CD4-positive, alpha-beta T cell (primary cell): ENCODE measurements at places on chromosomes 13 and 19.

DNA sequence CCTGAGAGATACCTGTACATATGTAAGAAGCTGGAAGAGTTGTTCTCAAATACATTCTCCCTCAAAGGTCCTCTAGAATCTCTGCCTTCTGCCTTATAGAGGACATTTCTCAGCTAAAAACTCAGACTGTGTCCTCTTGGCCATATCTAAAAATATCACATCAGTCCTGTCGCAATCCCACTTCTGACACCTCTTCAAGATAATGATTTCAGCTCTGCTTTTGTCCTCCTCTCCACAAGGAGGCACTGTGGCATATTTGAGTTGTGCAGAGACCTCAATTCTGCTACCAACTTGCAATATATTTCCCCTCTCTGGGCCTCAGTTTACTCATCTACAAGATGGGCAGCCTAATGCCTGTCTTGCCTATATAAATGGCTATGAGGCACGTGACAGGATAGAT is 16.6 kb downstream of the ADAMTS10 start:
- DNase-seq = no peak

- DNase-seq = no peak
Observed at GRCh38 chr19:50255115-50255514, 51.7 kb downstream of the MYH14 start.

- DNase-seq = no peak
Observed at GRCh38 chr13:73757481-73758233, 376.5 kb downstream of the KLF12 start.

GRCh38 chr19:46453661-46454060 is 17.7 kb downstream of the PNMA8A start:
- no peak for DNase-seq

- no peak for DNase-seq
Observed at GRCh38 chr13:109212650-109213049, 573.7 kb downstream of the IRS2 start.

GRCh38 chr13:37526710-37527473 is 71.7 kb downstream of the POSTN start:
- no peak for DNase-seq

DNA sequence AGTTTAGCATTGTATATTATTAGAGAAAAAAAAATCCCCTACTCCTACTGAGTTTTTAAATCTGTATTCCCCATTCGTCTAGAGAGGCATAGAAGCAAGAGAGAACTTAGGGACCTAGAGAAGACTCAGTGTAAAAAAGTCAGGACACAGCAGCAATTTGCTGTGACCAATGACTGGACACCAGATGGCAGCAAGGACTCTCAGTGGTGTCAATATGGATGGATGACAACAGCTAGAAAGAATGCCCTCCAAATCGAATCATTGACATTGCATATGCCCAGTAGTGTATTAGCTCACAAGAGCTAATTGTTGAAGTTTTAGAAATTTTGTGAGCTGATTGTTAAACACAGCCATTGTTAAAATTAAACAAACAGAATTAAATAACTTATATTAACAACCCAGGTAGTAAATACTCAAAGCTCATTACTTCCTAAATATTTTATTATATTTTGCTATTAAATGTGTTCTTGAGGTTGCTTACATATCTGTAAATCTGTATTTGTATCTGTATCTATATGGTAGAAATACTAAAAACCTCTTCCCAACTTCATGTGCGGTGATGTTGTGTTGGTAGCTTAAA is 43.9 kb downstream of the SIAH3 start:
- peak; percentile 28 for DNase-seq

DNA sequence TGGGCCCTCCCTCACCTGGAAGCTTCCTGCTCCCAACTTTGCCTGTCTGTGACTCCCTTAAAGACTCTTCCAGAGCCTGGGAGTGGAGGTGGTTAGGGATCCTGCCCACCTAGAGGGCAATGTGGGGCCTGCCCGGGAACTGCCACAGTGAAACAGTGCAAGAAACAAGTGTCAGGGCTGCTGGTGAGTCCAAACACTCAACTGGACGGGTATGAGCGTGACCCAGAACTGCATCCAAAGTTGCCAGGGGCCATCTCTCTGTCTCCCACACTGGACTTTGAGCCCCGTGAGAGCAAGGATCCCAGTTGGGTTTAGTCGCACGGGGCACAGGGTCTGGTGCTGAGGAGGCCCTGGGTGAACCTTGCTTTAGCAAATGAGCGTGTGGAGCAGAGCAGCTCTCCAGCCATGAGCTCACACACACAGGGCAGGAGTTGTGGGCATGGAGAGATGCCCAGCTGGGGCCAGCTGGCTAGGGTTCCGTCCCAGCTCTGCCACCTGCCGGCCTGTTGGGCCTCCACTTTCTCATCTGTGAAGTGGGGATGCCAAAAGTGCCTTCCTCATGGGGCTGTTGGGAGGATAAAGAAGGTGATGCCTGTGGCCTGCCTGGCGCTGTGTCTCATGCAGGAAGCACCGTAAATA is 2.8 kb upstream of the NUMBL start:
- no peak for DNase-seq

- DNase-seq = no peak
Observed at GRCh38 chr13:46577696-46578589, 25.0 kb downstream of the LRCH1 start.

- DNase-seq = no peak
Observed at GRCh38 chr13:57823704-57824103, 192.2 kb downstream of the PCDH17 start.

- DNase-seq = no peak
Observed at GRCh38 chr13:98451676-98452470, 125.0 kb downstream of the STK24 start.

GRCh38 chr19:29793116-29793727 is 18.6 kb upstream of the CCNE1 start:
- DNase-seq = no peak

DNA sequence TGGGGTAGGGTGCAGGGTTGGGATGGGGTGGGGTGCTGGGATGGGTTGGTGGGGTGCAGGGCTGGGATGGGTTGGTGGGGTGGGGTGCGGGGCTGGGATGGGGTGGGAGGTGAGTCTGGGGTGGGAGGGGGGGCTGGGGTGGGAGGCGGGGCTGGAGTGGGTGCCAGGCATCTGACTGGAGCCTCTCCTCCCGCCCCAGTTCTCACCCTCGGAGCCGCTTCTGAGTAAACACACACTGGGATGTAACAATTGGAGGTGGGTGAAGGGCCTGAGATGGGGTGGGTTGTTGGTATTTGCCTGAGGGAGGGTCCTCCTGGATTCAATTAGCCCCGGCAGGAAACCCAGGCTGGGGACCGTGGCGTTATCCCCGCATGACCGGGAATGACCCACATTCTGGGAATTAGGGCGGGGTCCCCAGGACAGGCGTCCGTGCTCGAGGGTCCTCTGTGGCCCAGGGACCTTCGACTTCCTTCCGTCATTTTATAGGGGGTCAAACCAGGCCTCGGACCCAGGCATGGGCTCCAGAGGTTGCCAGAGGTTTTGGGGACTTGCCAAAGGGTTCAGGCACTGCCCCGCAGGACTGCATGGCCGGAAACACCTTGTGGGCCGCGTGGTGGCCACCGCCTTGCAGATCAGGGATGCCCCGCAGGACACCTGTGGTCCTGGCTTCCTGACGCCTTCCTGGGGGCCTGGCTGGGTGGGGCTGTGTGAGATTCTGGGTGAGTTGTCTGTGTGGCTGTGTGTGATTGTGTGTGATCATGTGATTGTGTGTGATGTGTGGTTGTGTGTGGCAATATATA is 1.4 kb downstream of the TMPRSS9 start:
- no peak for DNase-seq

GRCh38 chr19:50808856-50809255 is 14.7 kb downstream of the KLK1 start:
- DNase-seq = no peak

DNA sequence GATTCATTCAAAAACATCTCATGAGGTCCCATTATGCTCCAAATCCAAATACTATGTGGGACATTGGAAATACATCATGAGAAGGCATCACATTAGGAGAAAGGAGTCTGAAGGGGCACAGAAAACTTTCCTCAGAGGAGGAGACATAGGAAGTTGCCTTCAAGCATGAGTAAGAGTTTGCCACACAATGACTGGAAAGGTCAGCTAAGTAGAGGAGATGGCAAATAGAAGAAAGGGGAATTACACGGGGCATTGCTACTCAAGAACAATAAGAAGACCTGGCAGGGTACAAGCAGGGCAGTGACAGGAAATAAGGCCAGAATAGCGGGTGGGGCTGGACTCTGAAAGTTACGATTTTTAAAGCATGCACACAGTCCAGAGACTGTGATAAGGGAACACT is 231.6 kb downstream of the SPRY2 start:
- DNase-seq = no peak

GRCh38 chr13:112253631-112254030 is 122.5 kb upstream of the SPACA7 start:
- no peak for DNase-seq

DNA sequence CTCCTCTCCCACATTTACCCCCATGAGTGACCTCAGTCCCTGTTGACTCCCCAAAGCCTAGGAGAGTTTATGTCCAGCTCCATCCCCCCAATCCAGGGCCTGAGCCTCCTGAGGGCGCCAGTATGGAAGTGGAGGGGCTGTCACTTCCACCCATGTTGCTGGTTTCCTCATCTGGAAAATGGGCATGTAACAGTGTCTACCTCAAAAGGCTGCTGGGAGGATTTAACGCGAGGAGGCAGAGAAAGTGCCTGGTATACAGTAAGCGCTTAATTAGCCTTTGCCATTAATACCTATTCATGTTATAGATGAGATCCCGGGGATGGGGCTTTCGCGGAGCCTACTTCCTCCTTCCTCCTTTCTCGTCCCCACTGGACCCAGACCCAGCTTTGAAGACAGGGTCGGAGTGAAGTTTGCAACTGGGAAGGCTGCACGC is 476 bp downstream of the TYK2 start:
- DNase-seq = no peak

DNA sequence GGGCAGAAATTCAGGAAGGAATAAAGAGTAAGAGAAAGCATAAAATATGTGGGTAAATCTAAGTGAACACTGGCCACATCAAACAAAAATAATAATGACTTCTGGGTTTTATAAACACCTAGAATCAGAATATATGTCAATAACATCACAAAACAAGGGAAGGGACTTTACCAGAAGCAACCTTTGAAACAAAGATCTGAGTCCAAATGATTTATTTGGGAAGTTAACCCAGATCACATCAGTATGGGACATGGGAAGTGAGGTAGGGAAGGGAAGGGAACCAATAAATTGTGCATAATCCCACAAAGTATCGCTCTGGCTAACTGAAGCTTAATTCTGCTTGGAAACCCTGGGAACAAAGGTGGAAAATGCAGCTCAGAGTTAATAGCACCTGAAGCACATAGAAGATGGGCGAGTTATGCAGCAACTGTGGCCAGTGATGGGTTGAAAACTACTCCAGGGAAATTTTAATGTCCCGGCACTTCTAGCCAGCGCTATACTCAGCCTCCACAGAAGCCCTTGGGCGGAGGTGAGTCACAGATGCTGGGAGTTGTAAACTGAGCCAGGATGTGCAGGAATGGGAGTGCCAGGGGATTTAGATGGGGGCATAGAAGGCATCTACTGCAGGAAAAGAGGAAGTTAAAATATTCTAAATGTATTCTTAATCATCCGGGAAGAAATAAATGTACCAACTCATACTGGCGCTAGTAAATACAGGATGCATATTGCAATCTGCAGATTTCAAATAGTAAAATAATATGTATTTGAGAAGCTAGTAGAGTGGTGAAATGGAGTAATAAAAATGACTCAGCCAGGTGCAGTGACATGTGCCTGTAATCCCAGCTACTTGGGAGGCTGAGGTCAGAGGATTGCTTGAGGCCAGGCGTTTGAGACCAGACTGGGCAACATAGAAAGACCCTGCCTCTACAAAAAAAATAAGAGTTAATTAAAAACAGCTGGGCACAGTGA is 34.2 kb upstream of the CEBPG start:
- DNase-seq = no peak

GRCh38 chr19:38441657-38442348 is 8.3 kb downstream of the RYR1 start:
- no peak for DNase-seq

DNA sequence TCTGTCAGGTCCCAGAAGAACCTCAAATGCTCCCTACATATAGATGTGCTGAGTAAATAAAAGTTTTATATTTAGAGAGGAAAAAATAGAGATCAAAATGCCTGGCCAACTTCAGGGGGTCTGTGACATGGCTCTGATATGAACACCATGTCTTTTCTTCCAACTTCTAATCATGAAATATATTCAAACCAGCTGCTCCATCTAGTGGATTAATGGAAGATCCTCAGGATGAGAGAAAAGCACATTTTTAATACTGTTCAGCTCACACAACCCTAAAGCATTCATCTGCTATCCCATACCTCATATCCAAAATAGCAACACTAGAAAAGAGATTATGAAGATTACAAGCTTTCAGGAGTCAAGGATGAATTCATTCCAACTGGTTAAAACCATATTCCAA is 56.0 kb upstream of the DOCK9 start:
- DNase-seq = no peak

DNA sequence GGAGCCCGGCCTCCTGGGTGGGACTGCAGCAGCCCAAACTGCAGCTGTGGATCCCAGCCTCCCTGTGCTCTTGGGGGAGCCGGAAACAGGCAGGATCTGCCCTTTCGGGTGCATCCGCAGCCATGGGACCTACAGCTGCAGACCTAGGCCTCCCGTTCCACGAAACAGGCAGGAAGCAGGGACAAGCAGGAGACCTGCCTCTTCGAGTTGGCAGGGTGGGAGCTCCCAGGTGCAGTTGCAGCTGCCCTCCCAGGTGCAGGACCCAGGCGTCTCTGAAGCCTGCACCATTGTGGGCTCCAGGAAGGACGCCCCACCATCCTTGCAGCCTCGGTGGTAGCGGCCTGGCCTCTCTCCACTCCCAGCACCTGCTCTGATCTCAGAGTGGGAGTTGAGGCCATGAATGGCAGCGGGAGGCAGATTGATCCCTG is 189.0 kb upstream of the KLHL1 start:
- no peak for DNase-seq

- DNase-seq = no peak
Observed at GRCh38 chr13:112071102-112071722, 4.3 kb downstream of the SOX1 start.

- DNase-seq = no peak
Observed at GRCh38 chr19:31664096-31664495, 314.9 kb upstream of the TSHZ3 start.

GRCh38 chr13:19561585-19561984 is 253 bp upstream of the TPTE2 start:
- no peak for DNase-seq

GRCh38 chr19:35549174-35549788 is 3.9 kb downstream of the TMEM147 start:
- DNase-seq = peak; percentile 56

DNA sequence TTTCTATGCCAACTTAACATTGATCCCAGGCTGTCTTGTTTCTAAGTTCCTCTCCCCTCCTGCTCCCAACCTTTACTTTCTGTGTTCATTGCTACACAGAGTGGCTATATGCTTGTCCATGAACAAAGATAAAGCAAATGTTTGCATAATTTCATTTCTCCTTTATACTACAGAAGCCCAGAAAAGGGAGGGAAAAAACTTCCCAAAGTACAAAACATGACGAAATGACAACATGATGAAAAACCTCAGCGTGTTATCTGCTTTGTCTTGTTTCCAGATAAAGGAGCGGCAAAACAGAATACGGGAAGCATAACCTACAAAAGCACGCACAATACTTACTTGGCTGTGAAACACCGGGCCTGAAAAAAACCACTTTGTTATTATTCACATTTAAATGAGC is 336.8 kb downstream of the DNAJC15 start:
- no peak for DNase-seq
